ENCODE measurements at places on chromosomes 5 and 9.

GRCh38 chr5:38414348-38414747 is 142.1 kb downstream of the LIFR start:
- DNase-seq = no peak

GRCh38 chr9:120583958-120584369 is 4.0 kb upstream of the CDK5RAP2 start:
- DNase-seq = peak; percentile 16

DNA sequence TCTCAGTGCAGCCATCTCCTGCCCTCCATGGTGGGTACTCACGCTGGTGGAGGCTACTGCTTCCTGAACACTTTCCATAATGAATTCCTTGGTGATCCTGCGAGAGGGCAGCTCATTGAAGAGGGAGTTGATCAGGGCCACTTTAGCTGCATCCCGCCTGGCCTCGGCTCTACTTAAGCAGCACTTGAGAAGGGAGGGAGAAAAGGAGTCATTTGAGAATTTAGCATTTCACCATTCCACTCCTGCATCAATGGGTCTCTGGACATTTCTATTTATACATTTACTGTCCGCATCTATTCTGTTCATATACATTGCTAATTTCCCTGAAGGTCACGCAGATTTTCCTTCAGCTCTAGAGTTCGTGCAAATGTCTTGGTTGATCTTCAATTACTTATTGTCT is 35.1 kb downstream of the LIX1 start:
- no peak for DNase-seq

- DNase-seq = no peak
These were observed 7.0 kb upstream of the IZUMO3 start for GRCh38 chr9:24552526-24553182.

- DNase-seq = no peak
These were observed 58.4 kb upstream of the FOXE1 start for GRCh38 chr9:97794666-97795065.

DNA sequence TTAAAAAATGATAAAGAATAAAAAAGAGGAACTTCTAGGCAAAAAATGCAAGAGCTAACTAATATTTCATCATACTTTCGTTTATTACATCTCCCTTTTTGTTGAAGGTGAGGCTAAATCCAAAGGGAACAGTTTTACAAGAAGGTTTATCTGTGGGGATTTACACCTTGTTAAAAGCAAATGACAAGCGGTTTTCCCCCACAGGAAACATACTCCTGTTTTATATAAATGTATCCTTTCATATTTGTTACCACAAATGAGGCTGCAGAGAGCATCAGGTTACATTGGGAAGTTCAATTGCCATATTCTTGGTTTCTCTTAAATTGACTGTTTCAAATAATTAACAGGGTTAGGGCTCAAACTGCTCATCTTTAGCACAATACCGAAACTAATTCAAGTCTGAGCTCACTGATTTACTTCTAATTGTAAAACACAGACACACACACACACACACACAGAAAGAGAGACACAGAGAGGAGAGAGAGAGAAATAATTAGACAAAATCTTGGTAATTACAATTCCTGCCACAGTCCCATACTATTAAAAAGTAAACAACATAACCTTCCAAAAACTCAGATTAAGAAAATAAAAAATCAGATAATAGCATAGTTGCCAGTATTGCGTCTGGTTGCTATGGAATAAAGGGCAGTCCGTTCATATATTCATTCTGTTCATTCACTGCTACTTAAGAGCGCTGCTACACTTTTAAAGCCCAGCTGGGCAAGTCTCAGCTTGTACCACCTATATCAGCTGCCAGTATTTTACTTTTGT is 17.1 kb downstream of the RFX3 start:
- no peak for DNase-seq

DNA sequence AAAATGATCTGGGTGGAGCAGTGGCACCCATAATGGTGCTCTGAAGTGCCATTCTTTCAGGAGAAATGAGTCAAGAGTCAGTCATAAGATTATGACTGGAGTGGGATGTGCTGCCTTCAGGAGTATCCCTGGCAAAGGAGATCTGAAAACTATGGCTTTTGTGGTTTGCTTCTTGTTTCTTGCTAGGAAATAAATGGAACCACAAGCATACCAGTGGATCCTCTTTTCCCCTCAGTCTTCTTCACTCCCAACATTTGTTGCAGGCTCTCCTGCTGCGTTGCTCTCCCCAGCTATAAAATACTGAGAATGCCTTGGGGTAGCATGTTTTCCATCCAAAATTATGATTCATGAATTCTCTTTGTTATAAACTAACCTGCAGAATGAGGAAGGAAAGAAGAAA is 199.1 kb downstream of the NNT start:
- no peak for DNase-seq

- no peak for DNase-seq
These were observed 75.7 kb upstream of the SAP30L start for GRCh38 chr5:154370119-154370518.

DNA sequence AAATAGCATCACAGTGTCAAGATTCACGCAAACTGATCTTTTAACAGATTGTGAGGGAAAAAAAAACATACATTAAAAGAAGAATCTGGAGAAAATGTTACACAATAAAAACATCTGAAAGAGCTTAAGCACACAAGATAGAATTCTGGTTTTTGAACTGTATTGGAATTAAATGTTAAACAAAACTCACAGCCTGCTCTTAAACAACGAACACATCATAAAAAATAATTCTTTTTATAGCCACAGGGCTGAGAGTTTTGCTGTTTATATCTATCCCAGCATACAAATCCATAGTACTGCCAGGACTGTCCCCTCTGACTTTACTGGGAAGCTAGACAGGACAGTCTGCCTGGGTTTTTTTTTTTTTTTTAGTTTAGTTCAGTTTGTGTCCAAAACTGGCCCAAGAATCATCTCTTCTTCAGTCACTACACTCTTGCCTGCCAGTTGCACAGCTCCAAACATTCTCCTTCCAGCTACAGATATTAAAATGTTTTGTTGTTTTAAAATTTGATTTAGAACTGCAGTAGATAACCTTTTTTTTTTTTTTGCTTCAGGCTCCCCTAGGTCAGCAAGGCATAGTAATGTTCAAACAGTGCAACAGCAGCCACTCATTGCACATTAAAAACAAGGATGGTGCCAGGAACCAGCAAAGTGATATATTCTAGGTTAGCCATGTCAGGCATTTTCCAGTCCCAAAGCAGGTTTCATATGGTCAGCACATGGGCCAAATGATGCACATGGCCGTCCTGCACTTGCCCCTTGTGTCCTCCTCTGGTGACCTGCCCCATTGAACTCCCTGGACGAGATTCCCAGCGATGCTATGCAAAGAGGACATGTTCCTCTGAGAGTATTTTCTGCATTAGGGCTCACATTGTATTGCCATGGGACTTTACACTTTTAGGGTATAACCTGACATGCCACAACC is 173.6 kb downstream of the ARL15 start:
- DNase-seq = no peak

DNA sequence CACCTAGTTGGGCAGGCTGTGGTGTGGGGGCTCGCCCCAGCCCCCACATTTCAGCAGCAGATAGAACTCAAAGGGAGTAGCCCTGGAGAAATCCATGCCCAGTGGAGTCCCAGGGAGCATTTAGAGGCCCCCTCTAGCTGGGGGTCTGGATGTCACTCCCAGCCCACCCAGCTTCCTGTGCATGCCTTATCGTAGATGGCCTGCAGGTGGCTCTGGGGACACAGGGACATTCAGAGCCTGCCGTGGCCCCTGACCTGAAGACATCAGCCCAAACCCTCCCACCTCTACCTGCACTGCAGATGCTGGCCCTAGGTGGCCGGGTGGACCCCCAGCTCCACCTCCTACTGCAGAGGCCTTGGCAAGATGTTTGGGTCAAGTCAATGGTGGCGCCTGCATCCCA is 49.0 kb upstream of the LMX1B start:
- DNase-seq = no peak

DNA sequence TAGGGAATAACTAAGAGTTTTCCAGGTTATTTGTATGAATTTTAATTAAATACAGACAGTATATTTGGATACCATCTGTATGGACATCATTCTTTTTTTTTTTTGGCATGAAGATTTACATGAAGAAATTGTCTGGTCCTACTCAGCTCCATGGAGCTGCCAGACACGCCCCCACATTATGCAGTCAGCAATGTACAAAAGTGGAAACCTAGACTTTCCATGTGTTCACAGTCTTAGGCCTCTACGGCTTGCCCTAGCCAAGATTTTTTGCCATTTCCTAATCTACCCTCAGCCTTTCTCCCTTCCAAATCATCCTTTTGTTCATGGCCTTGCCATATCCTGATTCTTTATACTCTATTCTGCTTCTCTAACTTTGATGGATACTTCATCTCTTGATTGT is 207.1 kb downstream of the SGCD start:
- no peak for DNase-seq

GRCh38 chr9:114003351-114003750 is 74.7 kb downstream of the AMBP start:
- DNase-seq = no peak

DNA sequence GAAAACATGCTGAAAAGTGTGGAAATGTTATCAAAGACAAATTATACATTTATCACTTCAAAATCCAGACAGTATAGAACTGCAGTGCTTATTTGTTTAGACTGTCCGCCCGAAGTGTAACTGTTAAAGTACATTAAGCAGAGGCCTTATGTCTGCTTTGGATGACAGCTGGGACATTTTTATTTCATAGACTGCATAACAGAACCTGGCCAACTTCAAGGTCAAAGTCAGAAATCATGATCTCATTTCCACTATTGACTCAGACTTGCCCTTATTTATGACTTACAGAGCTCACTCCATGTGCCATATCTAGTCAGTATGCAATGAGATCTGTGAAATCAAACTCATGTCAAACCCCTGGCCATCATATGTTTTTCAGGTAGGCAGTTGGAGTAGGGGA is 87.7 kb downstream of the RAB3C start:
- no peak for DNase-seq

- no peak for DNase-seq
These were observed 826 bp upstream of the PRDM9 start for GRCh38 chr5:23506329-23507236.

DNA sequence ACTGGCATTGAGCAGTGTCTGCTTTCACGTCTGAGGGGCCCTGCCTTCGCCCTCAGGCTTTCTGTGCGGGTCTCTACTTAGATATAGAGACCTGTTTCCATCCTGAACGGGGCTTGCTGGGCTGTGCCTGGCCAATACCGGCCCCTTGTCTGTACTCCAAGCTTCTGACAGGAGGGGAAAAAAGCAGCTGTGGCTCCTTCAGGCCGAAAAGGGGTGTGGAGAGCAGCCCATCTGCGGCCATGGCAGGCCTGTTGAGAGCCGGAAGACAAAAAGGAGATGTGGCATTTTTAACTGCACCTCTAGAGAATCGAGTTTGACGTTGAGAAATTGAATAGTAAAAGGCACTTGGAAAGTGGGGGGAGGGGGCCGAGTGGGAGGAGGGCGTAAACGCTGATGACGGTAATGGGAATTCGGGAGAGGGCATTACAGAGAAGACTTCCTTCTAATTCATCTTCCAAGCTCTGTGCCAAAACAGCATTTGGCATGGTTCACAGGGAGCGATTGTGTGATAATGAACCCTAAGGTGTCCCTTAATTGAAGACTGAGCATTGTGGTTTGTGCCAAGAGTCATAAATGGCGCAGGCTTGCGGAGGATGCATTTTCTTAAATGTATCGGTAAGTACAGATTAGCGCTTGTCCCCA is 25.1 kb upstream of the PRDM12 start:
- DNase-seq = no peak

- no peak for DNase-seq
These were observed 70.9 kb downstream of the HSPA4 start for GRCh38 chr5:133122711-133123110.
